NCI-H2029 (cell line): ENCODE measurements at places on chromosomes 2 and 18.

- no peak for DNase-seq
Observed at GRCh38 chr2:55763721-55764120, 70.1 kb upstream of the PNPT1 start.

- DNase-seq, result no peak
Observed at GRCh38 chr2:75464348-75464946, 96.3 kb downstream of the EVA1A start.

- no peak for DNase-seq
Observed at GRCh38 chr18:652131-652530, 5.3 kb upstream of the TYMS start.

- peak; percentile 80 for DNase-seq
Observed at GRCh38 chr2:68767031-68767961, 32.7 kb downstream of the ARHGAP25 start.

- DNase-seq, result peak; percentile 16
Observed at GRCh38 chr2:134207589-134208209, 46.2 kb upstream of the MGAT5 start.

DNA sequence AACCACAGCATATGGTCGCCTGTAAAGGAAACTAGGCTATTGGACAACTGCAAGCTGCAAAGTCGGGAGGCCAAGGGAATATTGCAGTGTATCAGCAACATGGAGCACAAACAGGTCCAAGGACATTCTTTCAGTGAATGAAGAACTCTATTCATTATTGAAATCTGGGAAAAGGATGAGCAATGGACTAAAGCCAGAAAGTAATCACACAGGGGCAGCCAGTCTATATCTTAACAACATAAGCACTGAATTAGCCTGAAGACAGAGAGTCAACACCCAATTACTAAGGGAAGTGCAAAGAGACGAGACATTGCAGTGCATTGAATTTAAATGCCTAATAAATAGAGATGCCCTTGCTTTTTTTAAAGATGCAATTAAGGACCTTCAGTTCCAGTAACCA, 615.5 kb upstream of the SETBP1 start:
- no peak for DNase-seq

GRCh38 chr2:171515672-171516298, 6.5 kb upstream of the CYBRD1 start:
- no peak for DNase-seq

- no peak for DNase-seq
Observed at GRCh38 chr2:48693645-48694044, 61.9 kb downstream of the LHCGR start.

DNA sequence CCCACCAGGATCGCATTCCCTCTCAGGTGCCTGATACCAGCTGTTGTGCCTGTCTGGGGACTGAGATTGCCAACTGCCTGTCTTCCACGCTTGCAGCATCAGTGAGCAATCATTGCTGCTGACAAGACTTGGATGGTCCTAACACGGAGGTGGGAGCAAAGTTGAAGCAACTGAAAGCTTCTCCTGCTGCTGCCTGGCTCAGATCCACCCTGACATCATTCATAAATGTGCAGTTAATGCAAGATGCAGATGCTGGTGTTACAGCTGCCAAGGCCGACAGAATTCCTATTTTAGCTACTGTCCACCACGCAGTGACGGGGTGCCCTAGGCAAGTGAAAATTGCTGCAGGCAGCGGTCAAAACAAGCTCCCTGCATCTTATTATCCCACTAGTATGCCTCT, 131.4 kb downstream of the VWC2L start:
- peak; percentile 41 for DNase-seq

DNA sequence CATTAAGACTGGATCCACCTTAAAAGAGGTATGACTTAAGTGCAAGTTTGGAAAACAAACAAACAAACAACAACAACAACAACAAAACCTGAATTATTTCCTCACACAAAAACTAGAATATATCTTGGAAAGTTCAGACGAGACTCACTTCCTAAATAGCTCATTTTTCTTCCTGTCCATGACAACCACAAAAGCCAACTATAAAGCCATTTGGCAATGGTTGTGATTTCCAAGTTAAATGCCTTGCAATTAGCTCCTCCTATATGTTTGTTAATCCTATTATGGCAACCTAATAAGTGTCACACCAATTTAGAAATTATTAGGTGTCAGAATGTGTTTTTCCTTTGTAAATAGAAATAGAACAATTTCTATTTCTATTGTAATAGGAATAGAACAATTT, 91.6 kb upstream of the ARL5A start:
- DNase-seq, result no peak

- no peak for DNase-seq
Observed at GRCh38 chr2:37652199-37652640, 19.2 kb downstream of the CDC42EP3 start.

- no peak for DNase-seq
Observed at GRCh38 chr2:234453216-234453615, 43.7 kb downstream of the ARL4C start.

DNA sequence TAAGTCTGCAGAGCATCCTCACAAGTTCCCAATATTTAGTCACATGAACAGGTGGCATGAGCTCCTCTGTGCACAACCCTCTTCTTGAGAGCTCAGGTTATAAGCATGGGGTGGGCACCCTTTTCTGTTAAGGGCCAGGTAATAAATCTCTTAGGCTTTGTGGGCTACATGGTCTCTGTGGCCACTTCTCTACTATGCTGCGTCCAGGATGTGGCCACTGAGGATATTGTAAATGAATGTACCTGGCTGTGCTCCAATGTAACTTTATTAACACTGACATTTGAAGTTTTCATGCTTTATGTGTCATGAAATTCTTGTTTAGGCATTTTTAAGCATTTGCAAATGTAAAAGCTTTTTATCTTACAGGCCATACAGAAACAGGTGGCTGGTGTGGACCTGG, 116.8 kb upstream of the ST6GAL2 start:
- DNase-seq, result no peak

DNA sequence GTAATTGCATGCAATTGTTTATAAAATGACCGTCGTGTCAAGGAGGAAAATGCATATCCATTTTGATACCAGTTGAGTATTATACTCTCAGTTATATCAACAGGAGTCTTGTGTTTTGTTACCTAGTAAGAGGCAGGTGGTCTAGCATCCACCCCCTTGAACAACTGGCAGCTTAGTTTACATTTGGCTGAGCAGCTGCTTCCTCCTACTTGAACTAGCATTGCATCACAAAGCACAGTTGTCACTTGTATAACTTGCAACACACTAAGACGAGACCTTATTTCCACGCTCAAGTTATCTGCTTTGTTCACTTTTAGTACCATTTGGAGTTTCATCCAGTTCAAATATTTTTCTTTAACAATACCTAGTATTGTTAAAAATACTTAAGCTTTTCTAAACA, 75.4 kb upstream of the UBE2E3 start:
- peak; percentile 38 for DNase-seq

- DNase-seq, result no peak
Observed at GRCh38 chr2:12834239-12834638, 117.5 kb downstream of the TRIB2 start.

DNA sequence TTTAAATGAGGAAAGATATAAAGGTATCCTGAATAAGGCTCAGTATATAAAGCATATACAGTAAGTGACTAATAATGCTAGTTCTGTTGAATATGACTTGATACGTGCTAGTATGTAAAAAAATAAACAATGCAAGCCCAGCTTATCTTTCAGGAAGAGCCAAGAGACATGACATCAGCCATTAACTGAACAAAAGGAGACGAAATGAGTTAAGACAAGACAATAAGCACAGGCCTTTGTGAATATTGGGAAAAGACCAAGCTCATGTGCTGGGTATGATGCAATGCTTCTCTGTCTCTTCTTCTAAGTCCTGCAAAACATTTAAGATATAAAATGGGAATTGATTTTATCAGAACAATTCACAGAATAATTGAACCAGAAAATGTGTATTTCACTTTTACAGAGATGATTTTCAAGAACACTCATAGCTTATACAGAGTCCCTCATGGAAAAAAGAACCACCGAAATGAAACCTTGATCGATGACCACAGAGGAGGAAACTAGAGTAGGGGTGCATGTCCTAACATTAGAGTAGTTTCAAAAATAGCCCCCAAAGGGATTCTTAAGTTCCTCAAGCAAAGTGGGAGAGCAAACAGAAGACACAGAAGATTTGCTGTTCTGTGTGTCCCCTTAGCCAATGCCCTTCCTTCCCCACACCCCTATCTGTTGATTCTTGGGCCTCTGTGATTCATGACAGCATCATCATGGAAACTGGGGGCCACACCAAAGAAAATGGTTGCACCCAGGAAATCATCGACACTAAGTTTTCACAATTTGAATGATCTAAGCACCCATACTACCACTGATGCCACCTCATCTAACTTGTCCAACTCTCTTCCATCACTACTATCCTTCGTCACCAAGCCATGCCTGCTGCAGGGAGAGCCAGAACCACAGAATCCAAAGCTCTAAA, 68.0 kb upstream of the CRIM1 start:
- DNase-seq, result no peak

DNA sequence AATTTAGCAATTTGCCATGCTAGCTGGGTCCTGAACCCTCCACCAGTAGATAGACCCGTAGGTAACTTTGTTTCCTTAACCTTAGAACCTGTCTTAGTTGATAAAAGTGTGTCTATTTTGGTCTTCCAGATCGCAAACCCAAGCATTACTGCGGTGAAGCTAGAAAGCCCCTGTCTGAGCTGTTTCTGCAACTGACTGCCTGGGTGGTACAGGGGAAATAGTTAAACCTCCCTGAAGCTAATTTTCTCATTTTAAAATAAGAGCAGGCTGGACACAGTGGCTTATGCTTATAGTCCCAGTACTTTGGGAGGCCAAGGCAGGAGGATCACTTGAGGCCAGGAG, 101.7 kb upstream of the MSH2 start:
- no peak for DNase-seq

DNA sequence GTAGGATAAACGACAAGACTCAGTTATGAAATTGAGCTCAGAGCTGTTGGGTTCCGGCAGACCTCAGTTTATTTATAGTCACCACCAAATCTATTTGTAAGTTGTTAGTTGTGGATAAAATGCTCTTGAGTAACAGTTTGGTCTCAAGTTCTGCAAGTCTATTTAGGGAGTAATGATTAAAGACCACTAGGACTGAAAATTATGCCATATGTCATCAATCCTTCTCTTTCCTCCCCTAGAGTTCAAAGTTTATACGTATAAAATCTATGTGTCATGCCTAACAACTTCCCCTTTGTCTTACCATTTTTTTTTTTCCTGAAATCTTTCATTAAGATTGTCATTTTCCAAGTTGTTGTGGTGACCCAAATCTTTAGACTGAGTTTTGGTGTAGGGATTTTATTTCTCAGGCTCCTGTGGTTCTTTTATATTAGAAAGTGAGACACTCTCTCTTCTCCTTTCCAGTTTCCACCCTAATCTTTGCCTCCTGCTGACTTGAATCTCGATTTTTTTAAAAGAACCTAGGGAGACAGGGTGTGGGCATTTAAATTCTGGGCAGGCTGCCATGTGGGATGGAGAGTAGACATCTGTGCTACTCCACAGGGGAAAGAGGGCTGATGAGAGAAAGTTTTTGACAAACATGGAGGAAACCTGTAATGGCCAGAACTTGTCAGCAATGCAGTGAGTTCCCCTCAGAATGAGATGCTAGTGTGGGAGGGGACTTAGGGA, 51.0 kb downstream of the LAMA3 start:
- no peak for DNase-seq

GRCh38 chr18:59359576-59359952, 499 bp upstream of the LMAN1 start:
- DNase-seq, result no peak

DNA sequence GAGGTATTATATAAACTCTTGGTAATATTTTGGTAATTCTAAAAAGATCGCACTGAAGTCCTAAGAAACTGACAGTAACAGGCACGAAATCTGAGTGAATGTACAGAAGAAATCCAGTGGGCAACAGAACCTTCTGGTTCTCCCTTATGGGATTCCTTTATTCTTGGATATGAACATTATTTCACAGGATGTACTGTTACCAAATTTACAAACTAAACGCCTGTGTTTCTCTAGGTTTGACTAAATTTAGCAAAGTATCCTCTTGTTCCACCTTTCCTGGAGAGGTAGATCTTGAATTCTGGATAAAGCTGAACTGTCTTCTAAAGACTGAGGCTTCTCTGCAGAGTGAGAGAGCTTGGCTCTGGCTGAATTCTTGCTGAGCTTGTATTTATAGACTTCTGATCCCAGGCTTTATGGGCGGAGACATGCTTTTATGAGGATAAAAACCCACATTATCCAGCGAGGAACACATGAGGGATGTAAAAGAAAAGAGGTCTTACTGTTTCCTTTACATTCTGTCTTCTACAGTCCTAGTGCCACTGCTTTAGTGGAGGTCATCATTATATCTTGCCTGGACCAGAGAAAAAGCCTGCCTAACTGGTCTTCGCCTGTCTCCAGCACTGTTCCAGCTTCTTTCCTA, 220.8 kb downstream of the CDH2 start:
- no peak for DNase-seq

- DNase-seq, result no peak
Observed at GRCh38 chr18:77393519-77393918, 143.9 kb downstream of the GALR1 start.

DNA sequence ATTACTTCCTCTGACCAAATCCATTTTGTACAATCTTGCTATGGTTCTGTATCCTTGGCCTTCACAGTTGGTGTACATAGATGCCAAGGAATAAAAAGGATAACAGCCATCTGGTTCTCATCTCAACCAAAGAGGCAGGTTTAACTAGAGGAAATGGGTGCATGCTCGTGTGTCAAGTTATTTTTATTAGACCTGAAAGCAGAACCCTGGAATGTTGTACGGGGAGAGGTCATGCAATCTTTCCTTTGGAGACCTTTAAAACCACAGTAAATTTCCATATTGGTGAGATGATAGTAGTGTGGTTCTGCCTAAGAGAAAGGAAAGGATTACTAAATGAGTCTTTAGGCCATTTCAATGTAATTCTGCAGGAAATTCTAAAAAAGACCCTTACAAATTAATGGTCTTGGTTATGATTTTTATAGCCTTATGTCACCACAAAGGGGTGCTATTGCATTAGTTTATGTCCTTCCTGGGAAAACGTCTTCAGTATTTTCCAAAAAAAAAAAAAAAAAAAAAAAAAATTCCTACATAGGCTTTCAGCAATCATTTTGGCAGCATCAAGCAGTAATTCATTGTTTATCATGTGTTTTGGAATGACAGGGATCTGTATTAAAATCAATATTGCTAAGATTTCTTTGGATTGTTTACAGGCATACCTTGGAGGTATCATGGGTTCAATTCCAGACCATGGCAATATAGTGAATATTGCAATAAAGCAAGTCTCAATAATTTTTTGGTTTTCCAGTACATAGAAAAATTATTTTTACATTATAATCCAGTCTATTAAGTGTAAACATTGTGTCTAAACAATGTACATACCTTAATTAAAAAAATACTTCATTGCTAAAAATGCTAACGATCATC, 270.8 kb downstream of the NYAP2 start:
- DNase-seq, result peak; percentile 2
